Neural progenitor cell (in vitro differentiated cells): ENCODE measurements at places on chromosomes 3 and 15. TPM values are rescaled to one million over a fixed set of nuclear protein-coding genes. Genes with fewer than 3 reads are reported as not detected.

The CPA3 gene
- not detected in 2 replicates for total RNA-seq

The GABRA5 gene
- 3.0 and 4.4 TPM in 2 replicates for total RNA-seq

DNA sequence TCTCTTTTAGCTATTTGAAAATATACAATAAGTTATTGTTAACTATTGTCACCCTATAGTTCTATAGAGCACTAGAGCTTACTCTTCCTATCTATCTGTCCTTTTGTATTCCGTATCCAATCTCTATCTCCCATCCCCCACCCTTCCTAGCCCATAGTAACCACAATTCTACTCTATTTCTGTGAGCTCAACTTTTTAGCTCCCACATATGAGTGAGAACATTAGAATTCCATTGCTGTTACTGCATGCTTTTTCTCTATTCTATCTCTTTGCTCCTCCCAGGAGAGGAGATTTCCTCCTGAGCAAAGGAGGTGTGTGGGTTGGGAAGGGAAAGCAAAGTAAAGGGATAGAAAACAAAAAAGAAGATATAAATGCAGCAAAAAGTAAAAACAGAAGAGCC is 105.6 kb upstream of the SLC4A7 start:
- H3K27ac ChIP-seq, result no peak overlapping the region
- H3K4me3 ChIP-seq, result no peak overlapping the region
- DNase-seq, result no peak
- H3K27me3 ChIP-seq, result no peaks in the 10 kb centered on the region

GRCh38 chr3:71629289-71629688 is 45.8 kb upstream of the FOXP1 start:
- H3K4me1 ChIP-seq, result no peaks in the 10 kb centered on the region
- DNase-seq, result no peak
- H3K27ac ChIP-seq, result no peak overlapping the region
- H3K36me3 ChIP-seq, result no peaks in the 10 kb centered on the region
- H3K4me3 ChIP-seq, result no peak overlapping the region

DNA sequence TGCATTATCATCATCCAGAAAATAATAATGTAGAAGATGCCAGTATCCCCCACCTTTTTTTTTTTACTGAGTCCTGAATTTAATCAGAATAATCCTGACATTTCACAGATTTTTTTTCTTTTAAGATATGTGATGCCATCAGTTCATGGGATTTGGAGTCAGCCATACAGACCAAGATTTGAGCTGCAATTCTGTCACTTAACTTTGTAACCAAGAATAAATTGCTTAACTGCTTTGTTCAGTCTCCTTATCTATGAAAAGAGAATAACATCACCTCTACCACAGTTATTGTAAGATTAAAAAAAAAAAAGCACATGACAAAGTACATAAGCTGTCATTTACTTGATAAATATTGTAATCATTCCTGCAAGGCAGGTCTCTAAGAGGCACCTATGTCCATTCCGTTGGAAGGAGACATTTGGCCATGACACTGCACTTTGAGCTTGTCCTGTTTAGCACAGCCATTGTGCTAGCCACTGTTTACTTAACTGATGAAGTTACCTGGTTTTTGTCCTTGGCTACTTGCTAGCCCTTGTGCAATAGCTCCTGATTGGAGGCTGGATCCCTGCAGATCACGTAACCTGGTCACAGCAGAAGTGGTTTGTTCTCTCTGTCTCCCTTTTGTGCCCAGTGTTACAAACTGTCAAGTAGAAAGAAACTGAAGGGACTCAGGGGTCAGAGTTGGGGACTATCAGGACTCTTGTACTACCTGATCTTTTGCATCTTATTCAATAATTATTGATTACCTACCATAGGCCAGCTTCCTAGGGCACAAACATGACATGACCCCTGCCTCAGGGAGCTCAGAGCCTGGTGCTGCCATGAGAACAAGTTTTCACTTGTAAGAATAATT is 306.0 kb downstream of the WDR72 start:
- no peak overlapping the region for H3K27ac ChIP-seq
- no peak overlapping the region for H3K4me3 ChIP-seq
- no peak for DNase-seq
- H3K36me3 ChIP-seq, result no peaks in the 10 kb centered on the region

GRCh38 chr3:187741403-187742350 is 3.6 kb downstream of the BCL6 start:
- DNase-seq, result peak; percentile 80
- H3K36me3 ChIP-seq, result no peaks in the 10 kb centered on the region
- peak overlapping the region; percentile 62 for H3K4me3 ChIP-seq
- peaks cover 22% of the 10 kb centered on the region for H3K27me3 ChIP-seq
- H3K27ac ChIP-seq, result no peak overlapping the region

DNA sequence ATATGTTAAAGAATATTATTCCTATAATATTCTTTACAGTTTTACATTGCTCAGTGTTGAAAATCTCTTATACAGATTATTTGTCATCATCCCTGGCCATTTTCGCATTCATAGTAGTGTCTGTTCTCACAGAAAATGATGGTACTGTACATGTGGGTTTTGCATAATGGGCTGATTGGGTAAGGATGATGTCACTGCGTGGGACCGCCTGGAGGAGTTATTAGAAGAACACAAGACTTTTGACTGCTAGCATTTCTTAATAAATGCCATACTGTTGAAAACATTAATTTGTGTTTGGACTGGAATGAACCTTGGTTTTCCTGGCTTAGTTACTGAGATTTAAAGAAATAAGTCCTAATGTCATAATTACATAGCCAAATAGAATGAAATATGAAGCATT is 20.3 kb downstream of the LRCH3 start:
- no peaks in the 10 kb centered on the region for H3K27me3 ChIP-seq
- H3K36me3 ChIP-seq, result peaks cover 4% of the 10 kb centered on the region
- no peak overlapping the region for H3K4me3 ChIP-seq
- no peak overlapping the region for H3K27ac ChIP-seq
- no peak for DNase-seq
